Neural crest cell (in vitro differentiated cells): ENCODE measurements at places on chromosomes 3 and 15. TPM values are rescaled to one million over a fixed set of nuclear protein-coding genes. Genes with fewer than 3 reads are reported as not detected.

DNA sequence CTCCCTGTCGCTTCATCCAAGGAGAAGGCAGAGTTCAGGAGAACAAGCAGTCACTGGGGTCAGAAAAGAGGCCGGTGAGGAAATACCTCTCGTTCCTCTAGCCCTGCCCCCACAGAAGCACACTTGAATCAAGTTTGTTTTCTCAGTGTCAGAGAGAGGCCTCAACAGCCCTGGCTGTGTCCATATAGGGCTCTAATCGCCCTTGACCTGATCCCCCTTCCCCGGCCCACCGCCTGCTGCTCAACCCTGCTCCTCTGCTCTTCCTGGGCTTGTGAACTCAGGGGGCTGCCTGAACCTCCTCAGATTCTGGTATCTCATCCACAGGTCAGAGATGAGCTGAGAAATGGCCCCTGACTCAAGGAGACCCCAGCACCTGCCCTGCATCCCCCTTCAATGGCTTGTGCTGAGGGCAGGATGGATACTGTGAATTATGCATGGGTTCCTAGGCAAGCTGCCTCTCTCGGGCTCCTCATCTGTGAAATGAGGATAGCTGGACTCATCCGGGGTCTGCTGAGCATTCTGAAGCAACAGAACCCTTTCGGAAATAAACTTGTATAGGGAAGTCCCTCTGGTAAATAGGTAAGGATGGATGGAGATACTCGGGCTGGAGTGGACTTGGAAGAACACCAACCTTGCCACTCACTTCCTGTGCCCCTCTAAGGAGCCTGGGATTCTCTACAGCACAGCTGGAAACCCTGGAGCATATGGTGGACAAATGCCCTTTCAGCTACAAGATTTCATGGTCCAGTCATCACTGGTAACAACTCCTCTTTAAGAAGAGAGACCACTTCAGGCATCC lies 147.5 kb downstream of the STT3B start:
- DNase-seq: no peak

DNA sequence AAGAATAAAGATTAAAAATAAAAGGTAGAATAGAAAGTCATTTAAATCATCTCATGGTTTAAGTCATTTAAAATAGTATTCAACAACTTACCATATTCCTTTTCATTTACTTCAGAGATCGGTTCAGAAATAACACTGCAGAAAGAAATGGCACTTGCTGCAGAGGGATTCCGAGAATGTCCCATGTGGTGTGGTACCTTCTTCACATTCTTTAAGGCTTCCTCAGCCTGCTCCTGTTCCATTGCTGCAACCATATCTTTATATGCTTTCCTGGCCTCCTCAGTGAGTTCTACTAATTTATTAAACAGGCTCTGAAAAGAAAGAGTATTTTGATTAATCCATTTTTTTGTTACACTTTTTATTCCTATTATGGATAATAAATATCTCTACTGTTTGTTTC lies 32.6 kb upstream of the SHC4 start:
- no peak for DNase-seq

The CELSR3 gene
- total RNA-seq: 26.5 and 27.2 TPM in 2 replicates

DNA sequence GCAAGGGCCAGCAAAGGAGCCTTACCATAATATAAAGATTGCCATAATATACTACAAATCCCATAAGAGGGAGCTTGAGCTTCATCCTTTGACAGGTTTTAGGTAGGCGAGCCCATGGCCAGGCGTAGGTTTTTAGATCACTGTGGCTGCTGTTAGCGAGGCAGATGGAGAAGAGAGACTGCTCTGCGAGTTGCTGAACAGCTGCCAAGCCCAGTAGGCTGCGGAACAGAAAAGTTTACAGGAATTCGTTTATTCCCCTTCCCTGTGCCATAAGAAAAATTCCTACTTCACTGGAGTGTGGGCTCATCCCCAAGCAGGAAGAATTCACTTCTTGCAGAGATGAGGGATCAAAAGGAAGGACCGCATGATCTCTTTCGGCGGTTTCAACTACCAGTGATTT lies 30.5 kb downstream of the TMED3 start:
- DNase-seq: no peak

The HIGD2B gene
- not detected in 2 replicates for total RNA-seq

DNA sequence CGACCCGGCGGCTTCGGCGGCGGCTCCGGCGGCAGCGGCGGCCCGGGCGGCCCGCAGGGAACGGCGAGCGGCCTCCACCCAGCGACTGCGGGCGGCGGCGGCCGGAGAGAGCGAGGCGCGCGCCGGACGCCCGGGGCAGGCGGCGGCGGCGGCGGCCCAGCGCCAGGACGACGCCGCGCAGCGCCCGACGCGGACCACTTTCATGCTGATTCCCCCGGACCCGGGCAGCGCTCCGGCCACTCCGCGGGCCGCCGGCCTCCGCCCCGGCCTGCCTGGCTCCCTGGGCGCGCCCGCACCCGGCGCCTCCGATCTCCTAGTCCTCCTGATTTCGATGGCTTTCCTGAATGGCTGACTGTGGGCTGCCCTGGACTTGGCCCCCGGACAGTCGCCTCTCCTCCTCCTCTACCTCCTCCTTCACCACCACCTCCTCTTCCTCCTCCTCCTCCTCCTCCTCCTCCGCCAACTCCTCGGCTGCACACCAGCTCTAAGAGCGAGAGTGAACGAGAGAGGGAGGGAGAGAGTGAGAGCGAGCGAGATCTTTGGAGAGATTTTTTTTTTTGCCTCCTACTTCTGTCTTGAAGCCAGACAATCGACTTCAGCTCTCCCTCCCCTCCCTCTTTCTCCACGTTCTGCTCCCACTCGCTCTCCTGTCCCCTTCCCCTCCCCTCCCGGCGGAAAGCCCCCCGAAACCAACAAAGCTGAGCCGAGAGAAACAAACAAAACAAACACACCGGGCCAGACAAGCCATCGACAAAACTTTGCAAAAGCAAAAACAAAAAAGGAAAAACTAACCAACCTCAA lies 844 bp downstream of the NR2F2 start:
- DNase-seq: no peak

- peak; percentile 22 for DNase-seq
Observed at GRCh38 chr3:98521897-98522543, 682 bp downstream of the CLDND1 start.

The TMEM202 gene
- total RNA-seq: not detected in 2 replicates

GRCh38 chr3:105473521-105474223 lies 107.0 kb downstream of the ALCAM start:
- DNase-seq: no peak

The FEZF2 gene
- 0.18 and 0.28 TPM in 2 replicates for total RNA-seq

DNA sequence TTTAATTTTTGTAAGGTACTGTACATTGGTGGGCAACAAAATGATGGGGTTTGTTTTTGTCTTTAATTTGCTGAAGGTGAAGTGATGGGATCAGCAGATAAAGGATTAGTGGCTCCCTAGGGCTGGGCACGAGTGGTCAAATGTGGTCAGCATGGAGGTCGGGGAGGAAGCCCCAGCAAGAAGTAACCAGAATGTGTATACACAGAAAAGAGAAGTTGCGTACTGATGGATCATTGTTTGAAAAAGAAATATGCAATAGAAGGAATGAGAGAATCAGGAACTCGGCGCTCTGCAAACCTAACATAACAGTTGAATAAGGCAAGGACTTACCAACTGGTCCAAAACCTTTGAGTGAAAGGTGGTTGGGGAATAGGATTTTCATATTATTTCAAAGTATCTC lies 1.5 kb downstream of the TMOD2 start:
- no peak for DNase-seq

The CDC25A gene
- total RNA-seq: 58.4 and 63.0 TPM in 2 replicates

DNA sequence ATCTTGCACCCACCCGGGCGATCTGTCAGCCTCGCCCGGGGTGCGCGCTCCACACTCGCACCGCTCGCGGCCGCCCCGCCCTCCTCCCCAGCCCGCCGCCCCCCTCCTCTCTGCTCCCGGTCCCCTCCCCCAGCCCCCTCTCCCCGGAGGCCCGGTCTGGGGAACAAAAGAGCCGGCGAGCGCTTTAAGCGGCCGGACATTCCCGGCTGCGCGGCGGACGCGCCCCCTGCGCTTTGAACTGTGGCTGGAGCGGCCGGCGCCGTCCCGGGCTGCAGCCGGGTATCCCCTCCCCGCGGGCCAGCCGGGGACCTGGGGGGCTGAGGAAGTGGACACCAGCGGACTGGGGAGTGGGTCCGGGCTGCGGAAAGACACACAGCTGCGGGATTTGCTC lies at the start of gene IGDCC3:
TSS of gene IGDCC3 (minus strand) at position 27 of the 391 bp plus-strand sequence. CDS start 214 bp downstream, outside the sequence.
- peak; percentile 77 for DNase-seq

The GABRA5 gene
- total RNA-seq: 0.54 and 0.61 TPM in 2 replicates

- DNase-seq: no peak
Observed at GRCh38 chr3:53729159-53729558, 117.1 kb downstream of the CHDH start.

The TTC21A gene
- total RNA-seq: 6.8 and 8.2 TPM in 2 replicates

The LYZL4 gene
- not detected in 2 replicates for total RNA-seq

DNA sequence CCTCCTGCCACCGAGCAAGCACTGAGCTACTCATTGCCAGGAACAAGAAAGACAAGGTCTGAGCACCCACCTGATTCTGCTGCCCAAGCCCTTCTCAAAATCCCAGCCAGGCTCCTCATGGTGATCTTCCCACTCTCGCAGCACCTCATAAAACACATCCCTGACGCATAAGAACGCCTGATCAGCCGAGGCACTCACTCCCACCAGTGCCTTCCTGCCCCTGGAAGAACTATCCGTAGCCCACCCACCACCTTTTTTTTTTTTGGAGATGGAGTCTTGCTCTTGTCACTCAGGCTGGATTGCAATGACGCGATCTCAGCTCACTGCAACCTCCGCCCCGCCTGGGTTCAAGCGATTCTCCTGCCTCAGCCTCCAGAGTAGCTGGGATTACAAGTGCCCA lies 3.9 kb downstream of the CDAN1 start:
- DNase-seq: no peak

DNA sequence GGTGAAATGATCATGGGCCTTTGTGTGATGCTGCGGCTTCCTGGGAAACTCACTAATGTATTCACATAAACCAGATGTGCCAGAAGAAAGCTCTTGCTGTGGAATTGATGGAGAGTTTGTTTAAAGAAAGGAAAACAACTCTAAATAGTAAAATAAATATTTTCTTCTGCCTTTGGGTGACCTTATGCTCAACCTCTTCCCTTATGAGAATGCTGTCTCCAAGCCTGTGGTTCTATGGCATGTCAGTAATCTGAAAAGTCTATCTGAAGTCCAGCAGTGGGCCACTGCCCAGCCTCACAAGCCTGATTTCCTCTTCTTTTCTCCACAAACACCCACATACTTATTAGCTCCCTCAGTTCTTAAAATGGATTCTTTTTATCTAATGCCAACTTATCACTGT lies 49.9 kb upstream of the PHLDB2 start:
- no peak for DNase-seq

DNA sequence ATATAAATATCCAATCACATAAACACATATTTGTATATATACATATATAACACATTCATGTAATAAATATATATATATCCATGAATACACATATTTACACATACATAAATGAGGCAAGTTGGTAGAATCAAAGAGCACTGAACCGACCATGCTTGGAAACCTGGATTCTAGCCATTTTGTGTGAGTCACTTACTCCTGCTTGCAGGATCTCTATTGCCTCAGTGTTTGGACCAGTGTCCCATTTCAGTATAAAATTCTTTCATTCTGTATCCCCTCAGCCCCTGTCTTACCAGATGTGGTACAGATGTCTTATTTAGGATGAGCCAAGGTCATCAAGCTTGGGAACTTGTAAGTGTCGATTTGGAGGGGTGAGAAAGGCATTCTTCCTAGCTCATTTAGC lies 391.4 kb upstream of the FRG2C start:
- no peak for DNase-seq

The EFCC1 gene
- total RNA-seq: 10.7 and 11.8 TPM in 2 replicates

- DNase-seq: no peak
Observed at GRCh38 chr3:41173926-41174885, 25.1 kb upstream of the CTNNB1 start.
